ENCODE measurements at places on chromosomes 1 and 21.

- no peak for DNase-seq
Observed at GRCh38 chr1:110668549-110668948, 6.2 kb downstream of the KCNA3 start.

DNA sequence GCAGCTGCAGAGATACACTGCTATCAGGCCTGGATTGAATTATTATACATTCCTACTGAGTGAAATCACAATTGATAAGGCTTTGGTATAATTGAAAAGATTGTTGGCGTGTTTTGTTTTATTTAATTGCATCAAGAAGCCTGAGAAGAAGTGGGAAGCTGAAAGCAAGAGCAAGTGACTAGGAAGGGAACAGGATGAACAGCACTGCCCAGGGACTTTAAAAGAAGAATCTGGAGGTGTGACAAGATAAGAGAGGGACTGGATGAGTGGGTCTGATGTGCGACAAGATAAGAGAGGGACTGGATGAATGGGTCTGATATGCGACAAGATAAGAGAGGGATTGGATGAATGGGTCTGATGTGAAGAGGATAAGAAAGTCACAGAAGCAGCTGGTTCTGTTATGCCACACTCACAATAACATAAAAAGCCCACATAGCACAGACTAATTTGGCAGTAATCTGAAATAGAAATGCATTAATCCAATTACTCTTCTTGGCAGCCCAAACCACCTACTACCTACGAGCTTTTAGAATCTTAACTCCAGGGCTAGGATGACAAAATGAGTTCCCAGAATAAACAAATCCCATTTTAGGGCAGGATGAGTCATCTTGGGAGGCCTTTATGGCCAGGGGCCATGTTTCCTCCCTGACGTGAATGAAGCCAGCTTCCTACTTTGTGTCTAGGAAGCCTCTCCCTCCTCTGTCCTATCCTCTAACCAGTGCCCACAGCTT, 129.7 kb downstream of the DUSP10 start:
- DNase-seq, result peak; percentile 20

DNA sequence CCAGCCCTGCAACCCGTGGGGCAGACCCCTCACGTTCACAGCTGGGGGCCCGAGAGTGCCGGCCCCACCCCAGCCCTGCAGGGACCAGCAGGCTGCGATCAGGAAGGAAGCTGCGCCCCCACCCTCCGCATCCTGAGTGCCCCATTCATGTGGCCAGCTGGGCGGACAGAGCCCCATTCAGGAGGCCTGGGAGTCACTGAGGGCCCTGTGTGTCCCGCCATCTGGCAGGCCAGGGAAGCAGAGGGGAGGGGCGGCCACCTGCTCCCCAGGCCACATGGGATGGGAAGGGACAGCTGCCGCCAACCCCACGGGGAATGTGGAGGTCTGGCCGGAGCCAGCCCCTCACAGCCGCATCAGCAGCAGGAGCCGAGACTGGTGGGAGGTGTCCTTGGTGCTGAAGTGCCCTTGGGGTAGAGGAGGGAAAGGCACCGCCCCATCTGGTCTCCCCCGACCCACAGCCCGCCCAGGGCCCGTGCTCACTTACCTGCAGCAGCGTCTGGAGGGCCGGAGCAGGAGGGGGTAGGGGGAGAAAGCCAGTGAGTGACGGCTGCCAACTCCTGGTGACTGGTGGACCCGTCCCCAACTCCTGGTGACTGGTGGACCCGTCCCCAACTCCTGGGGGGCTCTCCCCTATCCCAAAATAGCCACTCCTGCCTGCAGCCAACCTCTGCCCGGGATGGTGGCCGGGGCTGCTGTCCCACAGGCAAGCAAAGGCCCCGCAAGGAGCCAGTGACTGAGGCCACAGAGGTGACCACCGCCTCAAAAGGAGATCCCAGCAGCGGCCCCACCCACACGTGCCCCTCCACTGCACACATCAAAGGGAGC, 8.7 kb downstream of the ACAP3 start:
- no peak for DNase-seq

DNA sequence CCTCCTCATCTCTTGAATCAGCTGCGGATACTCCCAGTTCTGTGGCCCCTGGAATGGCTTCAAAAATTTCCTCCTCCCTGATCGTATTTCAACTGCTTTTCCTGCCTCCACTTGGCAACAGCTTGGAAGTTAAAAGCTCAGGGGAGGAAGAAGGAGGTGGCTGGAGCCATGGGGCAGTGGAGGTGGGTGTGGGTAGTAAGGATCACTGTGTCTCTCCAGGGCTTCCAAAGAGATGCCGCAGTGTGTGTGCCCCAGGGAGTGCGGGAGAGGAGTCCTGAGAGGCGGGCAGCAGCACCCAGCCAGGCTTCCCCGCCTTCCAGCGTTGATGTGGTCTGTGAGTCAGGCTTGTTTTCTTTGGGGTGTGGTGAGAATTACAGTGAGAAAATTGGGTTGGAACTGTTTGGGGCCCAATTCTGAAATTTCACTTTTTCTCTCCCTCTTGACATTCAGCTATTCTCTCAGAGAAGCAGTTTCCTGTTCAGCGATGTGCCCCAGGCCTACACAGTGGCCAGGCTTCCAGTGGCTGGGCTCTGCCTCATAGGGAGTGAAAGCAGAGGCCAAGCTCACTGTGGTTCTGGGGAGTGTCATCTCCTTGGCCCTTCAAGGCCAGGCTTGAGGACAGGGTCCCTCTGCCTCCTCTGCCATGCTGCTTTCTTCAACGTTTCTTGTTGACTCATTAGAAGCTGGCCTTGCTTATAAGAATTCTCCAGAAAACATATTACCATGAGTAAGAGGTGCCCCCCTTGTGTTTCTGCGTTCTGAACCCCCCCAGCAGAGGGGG, 69.0 kb downstream of the PGM1 start:
- no peak for DNase-seq

- DNase-seq, result no peak
Observed at GRCh38 chr1:5927506-5928370, 64.5 kb downstream of the NPHP4 start.

GRCh38 chr1:35436078-35436477, 121.1 kb downstream of the KIAA0319L start:
- DNase-seq, result no peak

GRCh38 chr1:85121744-85122143, 73.4 kb upstream of the MCOLN3 start:
- no peak for DNase-seq

DNA sequence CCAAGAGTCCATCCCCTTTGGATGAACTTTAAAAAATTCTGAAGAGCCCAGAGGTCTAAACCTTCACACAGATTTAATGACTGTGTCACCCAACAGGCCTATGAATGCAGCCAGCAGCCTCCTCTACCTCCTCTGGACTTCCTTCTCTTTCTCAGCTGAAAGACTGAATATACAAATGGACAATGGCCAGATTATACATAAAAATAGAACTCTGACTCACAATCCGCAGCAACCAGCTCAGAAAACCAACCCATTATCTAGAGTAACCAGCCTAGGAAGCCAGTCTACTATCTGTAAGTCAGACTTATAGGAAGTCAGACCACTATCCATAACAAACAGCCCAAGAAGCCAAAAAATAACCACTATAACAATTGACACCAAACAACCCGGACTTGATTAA, 224.5 kb downstream of the ASTN1 start:
- no peak for DNase-seq

GRCh38 chr1:56965191-56965590, 624 bp downstream of the C8B start:
- no peak for DNase-seq

- DNase-seq, result no peak
Observed at GRCh38 chr1:202233804-202234203, 40.2 kb downstream of the LGR6 start.

GRCh38 chr1:96291468-96291867, 430.1 kb upstream of the PTBP2 start:
- DNase-seq, result no peak

GRCh38 chr1:186700722-186701121, 20.5 kb upstream of the PTGS2 start:
- no peak for DNase-seq

- no peak for DNase-seq
Observed at GRCh38 chr21:26280775-26281174, 110.2 kb upstream of the APP start.

- DNase-seq, result no peak
Observed at GRCh38 chr1:93739472-93739871, 57.8 kb upstream of the BCAR3 start.

DNA sequence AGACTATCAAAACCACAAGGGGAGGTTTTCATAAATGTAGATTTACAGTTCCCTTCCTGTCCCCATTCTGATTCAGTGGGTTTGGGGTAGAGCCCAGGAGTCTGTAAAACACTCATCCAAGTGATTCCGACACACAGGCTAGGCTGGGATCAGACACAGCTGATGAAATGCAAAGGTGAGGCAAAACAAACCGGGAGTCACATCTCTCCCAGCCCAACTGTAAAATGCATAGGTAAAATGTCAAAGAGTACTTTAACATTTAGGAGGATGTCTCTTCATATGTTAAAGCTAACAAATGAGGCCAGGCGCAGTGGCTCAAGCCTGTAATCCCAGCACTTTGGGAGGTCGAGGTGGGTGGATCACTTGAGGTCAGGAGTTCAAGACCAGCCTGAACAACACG, 45.0 kb downstream of the ZNF281 start:
- no peak for DNase-seq

GRCh38 chr1:15408890-15409387, 749 bp upstream of the EFHD2 start:
- no peak for DNase-seq

DNA sequence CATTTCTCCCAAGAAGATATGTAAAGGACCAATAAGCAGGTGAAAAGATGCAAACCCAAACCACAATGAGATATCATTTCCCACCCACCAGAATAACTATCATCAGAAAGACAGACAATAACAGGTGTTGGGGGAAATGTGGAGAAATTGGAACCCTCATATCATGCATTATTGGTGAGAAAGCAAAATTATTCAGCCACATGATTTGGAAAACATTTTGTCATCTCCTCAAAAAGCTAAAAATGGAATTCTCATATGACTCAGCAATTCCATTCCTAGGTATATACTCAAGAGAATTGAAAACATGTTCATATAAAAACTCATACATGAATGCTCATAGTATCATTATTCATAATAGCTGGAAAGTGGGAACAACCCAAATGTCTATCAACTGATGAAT, 25.1 kb upstream of the RNF186 start:
- no peak for DNase-seq

DNA sequence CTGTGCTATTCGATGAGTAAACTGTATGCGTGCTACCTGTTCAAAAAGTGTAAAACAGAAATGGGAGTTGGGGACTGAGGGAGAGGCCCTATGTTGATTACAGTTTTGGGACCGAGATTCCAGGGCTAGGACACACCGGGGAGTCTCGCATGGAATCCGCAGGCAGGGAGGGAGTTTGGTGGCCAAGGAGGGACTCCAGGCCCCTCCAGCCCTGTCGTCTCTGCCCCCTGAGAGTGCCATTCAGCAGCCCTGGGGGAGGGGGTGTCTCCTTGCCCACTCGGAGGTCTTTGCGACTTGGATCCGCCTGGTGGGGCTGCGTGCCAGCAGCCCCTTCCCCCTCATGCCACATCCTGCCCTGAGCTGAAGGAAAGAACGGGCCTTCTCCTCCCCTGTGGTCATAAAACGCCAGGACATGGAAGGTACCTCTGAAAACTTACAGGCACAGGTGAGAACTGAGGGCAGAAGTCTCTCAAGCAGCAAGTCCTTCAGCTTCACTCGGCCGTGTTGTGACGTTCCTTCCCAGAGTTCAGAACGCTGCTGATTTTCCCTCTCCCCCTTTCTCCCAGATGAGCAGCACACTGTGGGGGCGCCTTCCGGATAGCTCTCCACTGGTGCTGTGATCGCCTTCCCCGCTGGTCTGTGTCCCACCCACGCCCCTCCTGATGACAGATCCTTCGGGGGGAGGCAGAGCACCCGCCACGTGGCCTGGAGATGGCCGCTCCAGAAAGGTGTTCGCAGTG, 141.4 kb downstream of the PEX14 start:
- DNase-seq, result no peak

GRCh38 chr1:110002695-110003094, 18.1 kb downstream of the AHCYL1 start:
- no peak for DNase-seq

- DNase-seq, result no peak
Observed at GRCh38 chr1:1058921-1059493, 15.1 kb downstream of the RNF223 start.

DNA sequence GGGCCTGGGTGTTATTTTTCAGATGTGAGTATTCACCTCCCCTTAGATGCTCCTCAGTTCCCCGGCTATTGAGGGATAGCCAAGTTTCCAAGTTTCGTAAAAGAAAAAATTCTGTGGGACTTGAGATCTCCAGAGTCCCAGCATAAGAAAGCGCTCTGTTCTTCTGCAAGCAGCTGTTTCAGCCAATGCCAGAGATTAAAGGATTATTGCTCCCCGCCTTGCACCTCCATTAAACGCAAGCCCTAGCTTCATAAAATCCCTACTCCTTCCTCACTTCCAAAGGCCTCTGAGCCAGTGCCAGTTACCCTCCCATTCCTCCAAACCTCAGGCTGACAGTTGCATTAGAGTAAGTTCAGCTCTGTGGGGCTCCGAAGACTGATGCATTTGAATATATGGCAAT, 56.4 kb downstream of the CHIA start:
- DNase-seq, result no peak

DNA sequence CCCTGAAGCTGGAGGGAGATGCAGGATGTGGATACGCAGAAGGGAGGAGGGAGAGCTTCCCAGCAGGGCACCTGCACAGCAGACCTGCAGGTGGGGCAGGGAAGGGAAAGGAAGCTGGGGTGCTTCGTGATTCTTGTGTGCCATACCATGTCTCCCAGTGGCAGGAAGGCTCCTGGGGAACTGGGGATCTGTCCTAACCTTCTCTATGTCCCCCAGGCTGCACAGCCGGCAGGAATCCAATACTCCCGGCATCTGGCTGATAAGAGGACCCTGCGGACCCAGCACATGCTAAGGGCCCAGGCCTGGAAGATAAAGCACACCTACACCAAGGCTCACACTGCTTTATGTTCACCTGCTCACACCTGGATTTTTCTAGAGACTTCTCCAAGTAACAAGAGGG, 79.4 kb downstream of the ITPKB start:
- no peak for DNase-seq

DNA sequence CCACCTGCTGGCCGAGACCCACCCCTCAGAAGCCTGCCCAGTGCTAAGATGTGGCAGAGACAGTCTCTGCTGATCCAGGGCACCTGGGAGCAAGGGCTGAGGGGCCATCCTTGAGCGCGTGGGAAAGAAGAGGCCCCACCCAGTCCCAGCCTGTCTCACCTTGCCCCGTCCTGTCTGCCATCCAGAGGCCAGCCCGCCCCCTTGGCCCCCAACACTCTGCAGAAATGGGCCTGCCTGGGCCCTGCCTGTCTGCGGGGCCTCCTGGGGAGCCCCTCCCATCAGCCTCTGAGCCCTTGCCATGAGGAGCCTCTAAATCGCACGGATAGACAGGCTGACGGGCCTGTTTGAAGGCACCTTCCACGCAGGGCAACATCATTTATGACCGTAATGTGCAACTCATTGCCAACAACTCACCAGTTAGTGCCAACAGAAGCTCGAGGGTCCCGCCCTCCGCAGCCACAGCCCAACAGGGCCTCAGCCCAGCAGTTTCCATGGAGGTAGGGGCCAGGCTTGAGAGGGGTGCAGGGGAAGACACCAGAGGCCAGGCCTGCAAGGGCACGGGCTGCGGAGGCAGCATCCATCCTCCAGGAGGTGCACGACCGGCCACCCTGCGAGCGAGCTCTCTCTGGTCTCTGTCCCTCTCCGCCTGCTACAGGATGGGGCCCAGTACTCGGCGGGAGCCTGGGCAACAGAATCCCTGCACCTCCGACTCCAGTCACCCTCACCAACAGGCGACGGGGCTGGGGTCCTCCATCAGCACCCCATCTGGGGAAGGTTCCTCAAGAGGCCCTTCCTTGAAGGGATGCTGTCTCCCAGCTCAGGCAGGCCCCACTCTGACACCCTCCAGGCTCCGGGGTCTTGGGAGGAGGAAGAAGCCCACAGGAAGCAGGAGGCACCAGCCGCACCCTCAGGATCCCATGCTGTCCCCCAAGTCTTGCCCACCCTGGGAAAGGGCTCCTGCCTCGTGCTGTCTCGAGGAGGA, 78.0 kb downstream of the MEGF6 start:
- no peak for DNase-seq
